AG10803 (cell line): ENCODE measurements at places on chromosomes 6 and 20.
A peak's percentile ranks its signal among the peaks of the same experiment; 100 is the strongest.

DNA sequence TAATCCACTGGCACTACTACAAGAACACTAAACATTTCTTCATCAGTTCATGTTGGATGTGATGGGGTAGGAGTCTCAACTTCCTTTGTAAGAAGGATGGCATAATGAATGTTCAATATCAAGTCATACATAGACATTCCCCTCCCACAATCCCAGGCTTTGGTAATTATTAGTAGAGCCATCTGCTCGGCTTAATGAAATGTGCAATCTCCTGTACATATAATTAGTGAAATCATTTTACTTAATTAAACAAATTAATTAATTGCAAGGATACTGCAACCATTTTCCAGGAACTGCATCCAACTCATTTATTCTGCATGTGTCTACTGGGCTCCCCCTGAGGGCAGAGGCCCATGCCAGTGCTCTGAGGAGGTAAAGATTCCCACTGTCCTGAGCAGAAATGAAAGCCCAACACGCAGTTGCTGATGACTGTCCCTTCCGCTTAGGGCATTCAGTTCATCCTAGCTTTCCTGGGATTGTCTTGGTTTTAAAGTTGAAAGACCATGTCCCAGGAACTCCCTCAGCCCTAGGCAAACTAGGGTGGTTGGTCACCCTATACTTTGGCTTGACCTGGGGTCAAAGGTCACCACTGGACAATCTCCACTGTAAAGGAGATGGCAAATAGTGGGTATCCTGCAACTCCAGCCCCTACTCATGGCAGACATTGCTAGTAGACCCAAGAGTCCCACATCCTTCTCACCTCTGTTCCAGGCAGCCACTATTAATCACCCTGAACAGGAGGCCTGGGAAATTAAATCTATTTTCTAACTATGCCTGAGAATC lies 109.8 kb downstream of the TRERF1 start:
- no peak for DNase-seq

- DNase-seq = no peak
These were observed 368.1 kb upstream of the JARID2 start for GRCh38 chr6:14877758-14878157.

GRCh38 chr20:13995841-13996240 lies 525 bp downstream of the MACROD2 start:
- no peak for DNase-seq

DNA sequence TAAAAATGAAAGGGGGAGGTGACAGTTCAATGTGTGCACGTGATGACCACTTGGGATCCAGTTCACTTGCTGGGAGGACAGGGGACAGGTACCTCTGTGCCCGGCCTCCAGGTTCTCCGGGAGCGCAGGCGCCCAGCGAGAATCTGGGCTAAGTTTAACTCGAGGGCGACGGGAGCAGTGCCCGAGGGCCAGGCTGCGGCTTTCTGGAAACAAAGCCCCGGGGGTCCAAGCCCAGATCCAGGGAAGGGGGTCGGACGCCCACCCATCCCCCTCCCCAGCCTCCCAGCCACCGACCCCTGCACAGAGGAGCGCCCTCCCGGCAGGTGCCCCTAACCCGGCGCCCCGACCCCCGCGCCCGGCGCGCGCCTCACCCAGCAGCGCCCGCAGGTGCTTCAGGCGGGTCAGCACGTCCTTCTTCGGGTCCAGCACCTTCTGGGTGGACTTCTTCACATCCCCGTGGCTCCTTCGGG lies 405 bp downstream of the RALGAPA2 start:
- no peak for DNase-seq

GRCh38 chr6:30744054-30744805 lies at the start of gene IER3:
Gene IER3, minus strand, starts transcription at chr6:30744547. Its CDS starts 29 bp downstream, at chr6:30744518.
- peak; percentile 90 for DNase-seq
